ENCODE measurements at places on chromosomes 7 and 10.

DNA sequence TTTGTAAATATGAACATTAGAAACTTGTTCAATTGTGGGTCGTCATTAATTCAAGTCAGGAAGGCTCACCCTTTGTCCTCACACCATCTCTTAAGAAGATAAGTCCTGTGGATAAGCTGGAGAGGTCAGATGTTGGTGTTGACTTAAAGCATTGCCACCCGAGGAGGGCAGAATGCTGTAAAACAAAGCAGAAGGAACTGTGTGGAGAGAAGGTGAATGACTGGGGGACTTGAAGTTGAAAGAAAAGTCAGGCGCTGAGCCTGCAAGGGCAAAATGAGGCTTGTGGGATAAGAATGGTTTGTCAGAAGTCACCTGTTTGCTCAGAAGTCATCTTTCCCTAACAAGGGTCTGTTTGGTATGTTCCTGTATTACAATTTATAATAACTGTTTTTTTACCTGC, 9.1 kb downstream of the RPA3 start:
- DNase-seq: no peak

GRCh38 chr7:77282897-77283296, 83.3 kb upstream of the FGL2 start:
- DNase-seq: no peak

- DNase-seq: peak; percentile 77
Measured at GRCh38 chr10:124544711-124545110, 83.1 kb downstream of the LHPP start.

GRCh38 chr7:96952974-96953391, 52.4 kb upstream of the DLX6 start:
- no peak for DNase-seq

- no peak for DNase-seq
Measured at GRCh38 chr10:112424651-112425050, 22.1 kb downstream of the ZDHHC6 start.

DNA sequence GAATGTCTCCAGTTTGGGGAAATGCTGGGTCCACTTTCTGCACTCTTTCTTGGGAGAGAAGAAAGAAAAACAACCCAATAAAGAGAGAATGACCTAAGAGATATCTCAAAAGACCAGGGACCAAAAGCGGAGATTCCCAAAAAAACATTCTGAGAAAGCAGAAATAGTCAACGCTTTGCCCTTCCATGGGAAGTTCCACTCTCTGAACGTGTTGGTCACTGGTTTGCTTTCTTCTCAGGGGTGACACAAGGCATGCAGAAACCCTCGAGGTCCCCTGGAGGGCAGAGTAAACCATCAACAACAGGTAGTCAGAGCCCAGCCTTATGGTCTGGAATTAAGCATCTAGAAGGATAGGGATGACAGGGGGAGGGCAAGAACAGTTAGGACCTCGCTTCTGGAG, 26.2 kb upstream of the AOAH start:
- no peak for DNase-seq

DNA sequence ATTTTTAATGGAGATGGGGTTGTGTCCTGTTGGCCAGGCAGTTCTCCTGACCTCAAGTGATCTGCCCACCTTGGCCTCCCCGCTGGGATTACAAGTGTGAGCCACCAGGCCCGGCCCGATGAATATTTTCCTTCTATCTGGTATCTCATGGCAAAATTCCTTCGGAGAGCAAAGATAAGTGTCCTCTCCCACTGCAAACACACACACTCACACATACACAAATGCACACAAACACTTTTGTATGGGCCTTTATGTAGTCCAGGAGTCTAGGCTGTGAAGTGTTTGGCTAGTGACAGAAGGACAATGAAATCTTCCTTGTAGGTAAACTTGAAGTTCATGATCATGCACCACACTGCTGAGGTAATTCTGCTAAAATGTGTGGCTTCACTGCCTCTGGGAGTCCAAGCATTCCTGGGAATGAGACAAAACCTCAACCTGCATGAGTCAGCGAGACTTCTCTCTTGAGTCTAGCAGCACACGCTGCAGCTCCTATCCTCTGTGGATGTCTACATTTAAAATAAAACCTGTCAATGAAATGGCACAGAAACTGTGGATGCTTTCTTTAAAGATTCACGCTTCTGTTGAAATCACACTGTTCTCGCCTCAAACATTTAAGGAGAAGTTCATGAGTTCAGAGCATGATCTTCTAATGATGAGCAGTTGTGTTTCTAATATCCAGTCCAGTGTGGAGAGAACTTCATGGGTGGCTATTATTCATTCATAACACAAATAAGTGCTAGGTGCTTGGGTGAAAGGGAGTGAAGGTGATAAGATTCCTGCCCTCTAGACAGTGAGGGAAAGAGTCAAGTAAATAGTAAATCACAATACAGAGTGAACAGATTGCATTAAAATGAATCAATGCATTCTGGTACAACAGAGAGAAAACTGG, 96.5 kb downstream of the NRP1 start:
- no peak for DNase-seq

DNA sequence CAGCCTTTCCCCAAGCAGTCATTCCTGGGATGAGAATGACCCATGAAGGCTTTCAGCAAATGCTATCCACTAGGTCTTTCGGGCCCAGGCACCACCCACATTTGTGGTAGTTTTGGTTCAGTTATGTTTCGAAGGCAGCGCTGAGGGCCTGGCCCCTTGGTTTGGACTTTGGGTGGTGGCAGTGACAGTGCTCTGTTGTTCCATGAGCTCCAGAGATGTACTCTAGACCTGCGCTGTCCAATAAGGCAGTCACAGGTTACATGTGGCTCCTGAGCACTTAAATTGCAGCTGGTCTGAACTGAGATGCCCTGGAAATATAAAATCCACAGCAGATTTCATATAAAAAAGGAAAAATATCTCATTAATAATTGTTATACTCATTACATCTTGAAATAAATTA, 209.6 kb downstream of the CCSER2 start:
- no peak for DNase-seq

GRCh38 chr7:149188637-149189259, 6.6 kb upstream of the ZNF282 start:
- no peak for DNase-seq

DNA sequence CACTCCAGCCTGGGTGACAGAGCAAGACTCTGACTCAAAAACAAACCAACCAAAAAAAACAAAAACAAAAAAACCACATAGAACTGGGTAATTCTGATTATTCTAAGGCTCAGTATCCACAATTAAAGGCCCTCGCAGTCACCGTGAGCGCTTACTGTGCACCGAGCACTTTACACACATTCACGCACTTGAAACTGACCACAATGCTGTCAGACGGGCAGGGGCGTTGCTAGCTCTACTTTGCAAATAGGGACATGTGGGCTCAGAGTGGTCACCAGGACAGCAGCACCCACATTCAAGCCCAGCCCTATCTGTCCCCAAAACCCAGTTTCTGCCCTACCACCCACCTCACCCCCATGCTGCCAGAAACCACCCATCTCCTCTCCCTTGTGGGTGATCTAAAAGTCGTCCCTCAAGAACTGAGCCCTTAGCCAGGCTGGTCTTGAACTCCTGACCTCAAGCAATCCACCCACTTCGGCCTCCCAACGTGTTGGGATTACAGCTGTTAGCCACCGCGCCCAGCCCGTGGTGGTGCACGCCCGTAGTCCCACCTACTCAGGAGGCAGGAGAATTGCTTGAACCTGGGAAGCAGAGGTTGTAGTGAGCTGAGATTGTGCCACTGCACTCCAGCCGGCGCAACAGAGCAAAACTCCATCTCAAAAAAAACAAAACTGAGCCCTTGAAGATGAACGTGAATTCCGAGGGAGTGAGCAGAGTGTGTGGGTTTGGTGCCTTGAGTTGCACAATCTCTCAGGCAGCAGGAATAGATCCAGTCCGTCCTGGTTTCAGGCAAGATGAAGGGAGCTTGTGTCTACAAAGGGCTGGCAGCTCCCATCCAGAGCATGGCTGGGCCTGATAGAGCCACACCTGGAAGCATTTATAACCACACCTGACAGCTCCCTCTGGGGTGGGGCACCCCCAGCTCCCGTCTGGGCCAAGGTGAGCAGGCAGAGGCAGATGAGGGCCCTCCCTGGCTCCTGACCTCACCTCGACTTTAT, 5.4 kb upstream of the HSPB1 start:
- DNase-seq: no peak

DNA sequence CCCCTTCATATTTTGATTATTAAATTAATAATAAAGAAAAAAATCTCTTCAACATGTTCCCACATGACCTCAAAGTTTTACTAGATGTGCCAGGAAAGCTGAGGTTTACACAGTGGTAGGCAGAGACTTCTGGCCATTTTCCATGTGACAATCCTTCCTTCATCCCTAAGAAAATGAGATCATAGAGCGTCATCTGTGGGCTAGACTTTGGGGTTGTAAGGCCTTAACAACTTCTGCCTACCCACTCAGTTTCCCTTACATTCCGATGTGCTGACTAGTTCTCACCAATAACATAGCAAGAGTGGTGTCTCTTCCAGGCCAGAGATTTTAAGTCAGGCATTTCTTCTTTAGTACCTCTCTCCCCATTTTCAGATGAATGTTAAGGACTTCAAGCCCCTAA, 171.1 kb upstream of the PHF14 start:
- DNase-seq: no peak

GRCh38 chr7:149879271-149879743, 5.5 kb downstream of the ATP6V0E2 start:
- no peak for DNase-seq

DNA sequence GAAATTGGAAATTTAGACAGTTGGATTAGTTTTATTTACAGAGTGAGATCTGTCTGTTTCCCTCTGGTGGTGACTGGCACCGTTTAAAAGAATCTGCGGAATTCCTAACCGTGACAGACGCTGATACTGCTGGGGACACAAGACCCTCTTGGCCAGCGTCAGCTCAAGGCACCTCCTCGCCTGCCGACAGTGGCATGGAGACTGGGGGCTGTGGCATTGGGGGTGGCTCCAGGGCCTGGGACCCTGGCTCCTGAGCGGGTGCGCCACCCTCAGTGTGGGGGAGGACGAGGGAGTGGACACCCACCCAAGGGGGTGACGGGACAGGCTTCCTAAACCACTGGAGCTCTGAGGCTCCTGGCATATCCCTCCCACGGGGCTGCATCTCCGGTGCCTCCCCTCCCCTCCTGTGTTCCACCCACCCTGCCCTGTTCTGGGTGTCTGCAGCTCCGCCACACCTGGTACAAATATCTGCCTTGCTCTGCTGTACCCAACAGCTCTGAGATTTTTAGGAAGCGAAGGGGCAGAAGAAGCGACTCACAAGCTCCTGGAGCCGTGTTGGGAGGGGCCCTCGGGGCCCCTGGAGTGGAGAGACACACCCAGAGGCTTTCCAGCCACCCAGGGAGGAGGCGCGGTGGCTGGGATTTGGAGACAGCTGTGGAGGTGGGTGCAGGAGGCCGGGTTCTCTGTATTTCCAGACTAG, 178.7 kb downstream of the DNAJB6 start:
- no peak for DNase-seq

DNA sequence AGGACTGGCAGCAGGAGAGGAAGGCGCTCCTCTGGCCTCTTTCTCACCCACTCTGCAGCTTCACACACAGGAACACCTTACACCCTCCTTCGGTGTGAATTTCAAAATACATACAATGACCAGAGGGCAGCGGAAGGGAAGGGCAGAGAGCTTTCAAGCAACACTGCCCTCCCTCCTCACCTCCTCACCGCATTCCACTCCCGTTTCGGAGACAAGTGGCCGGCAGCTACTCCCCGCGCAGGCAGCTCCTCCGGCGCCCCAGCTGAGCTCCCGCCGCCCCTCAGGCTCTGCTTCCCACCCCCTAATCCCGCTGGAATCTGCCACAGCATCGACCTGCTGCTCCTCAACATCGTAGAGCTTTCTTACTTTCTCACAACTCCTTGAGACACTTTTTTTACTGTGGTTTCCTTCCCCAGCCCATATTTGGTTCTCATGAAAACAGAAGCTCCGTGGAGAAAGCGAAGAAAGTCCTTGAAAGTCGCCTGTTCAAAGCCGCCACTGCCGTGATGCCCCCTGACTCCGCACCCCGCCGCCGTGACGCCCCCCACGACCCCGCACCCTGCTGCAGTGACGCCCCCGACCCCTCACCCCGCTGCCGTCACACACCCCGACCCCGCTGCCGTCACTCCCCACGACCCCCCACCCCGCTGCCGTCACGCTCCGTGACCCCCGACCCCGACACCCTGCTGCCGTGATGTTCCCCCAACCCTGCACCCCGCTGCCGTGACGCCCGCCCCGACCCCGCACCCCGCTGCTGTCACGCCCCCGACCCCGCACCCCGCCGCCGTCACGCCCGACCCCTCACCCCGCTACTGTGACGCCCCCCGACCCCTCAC, 14.6 kb upstream of the GPER1 start:
- DNase-seq: no peak

- no peak for DNase-seq
Measured at GRCh38 chr7:78090616-78091015, 292.0 kb downstream of the PHTF2 start.

DNA sequence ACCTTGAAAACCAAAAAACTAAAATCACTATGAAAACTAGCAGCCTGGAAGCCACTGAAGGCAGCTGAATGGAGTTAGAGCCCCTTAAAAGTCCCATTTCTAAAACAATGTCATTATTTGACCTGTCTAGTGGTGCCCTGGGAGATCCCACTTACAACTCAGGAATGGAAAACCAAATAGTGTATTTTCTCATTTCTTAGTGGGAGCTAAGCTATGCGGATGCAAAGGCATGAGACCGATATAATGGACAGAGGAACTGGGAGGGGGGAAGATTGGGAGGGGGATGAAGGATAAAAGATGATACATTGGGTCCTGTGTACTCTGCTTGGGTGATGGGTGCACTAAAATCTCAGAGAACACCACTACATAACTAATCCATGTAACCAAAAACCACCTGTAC, 9.8 kb upstream of the GIMAP2 start:
- DNase-seq: no peak

DNA sequence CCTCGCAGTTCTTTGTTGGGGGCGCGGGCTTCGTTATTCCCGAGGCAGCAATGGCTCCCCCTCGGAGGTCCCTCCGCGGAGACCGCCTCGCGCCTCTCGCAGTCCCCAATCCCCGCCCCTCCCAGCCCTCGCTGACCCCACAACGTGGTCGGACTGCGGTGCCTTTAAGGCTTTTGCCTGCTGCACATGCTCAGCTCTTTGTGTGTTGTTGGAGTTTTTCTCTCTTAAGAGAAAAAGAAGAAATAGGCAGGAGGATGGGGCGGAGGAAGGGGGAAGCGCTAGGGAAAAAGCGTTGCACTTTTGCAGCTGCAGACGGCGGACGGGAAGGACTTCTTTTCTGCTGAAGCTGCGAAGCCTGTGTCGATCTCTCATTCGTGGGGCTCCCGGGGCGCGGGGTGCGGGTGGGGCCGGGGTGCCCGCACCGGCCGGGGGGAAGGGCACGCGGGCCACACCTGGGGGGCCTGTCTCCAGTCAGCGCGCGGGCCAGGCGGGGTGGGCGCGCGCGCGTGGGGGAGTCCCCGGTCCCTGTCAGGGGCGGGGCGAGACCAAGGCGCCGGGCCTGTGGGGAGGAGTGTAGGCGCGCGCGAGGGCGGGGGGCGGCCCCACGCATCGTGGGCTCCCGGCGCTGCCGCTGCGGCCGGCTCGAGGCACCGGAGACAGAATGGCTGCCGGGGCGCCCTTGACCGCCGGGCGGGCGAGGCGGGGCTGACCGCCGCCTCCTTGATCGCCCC, 445 bp upstream of the ATRNL1 start:
- DNase-seq: no peak

All from HL-60 (cell line).